ENCODE measurements at places on chromosomes 11 and 22.
A peak's percentile ranks its signal among the peaks of the same experiment; 100 is the strongest.

DNA sequence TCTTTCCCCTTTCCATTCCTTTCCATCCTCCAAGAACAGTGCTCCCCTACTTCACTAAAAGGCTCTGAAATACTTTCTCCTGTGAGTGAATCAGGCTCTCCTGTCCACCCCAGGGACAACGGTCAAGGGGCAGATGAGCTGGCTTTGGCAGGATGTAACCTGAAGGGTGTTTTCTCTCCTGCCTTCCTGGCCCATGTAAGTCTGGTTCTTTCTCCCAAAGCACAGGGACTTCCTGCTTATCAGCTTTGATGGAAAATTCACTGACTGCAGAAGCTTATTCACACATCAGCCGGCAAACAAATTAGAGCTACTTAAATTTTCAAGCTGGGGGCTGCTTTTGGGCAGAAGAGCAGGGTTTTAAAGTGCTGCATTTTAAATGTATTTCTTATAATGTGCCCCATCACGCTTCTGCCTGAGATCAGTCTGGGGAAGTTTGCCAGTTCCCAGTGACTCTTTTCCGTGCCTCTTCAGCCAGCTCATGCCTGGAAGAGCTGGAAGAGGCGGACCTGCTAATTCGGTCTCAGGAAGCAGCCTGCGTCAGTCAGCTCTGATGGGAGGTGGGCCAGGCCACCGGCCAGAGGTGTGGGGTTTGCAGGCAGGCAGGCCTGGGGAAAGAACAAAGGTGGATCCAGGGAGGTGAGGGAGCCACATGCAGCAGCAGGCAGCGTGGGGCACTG, 140.4 kb upstream of the TBCEL start:
- DNase-seq, result no peak

GRCh38 chr11:134125507-134125906, 56.6 kb downstream of the JAM3 start:
- no peak for DNase-seq

DNA sequence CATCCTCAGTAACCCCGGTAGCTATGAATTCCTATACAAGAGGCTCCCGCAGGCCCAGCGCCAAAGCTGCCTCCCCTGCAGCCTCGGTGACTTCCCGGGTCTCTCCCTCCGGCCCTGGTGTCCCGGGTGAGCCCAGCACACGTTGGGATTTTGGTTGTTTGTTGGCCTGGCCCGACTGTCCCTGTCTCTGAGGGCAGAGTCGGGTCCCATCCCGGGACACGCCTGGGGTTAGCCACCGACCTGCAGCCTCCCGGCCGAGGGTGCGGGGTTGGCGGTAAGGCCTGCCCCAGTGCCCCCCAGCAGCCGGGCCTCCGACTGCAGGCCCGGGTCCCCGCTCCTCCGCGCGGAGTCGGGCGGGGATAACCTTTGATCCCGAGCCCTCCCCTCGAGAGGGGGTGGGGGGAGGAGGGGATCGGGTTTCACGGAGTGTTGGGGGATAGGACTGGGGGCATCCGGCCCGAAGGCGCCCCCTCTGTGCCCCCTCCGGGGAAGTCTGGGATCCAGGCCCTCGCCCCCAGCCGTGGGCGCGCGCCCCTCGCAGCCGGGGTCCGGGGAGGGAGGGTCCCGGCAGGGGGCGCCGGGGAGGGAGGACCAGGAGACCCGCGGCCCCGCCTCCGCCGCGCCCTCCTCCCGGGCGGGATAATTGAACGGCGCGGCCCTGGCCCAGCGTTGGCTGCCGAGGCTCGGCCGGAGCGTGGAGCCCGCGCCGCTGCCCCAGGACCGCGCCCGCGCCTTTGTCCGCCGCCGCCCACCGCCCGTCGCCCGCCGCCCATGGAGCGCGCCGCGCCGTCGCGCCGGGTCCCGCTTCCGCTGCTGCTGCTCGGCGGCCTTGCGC, at the start of gene FBLN1:
TSS of gene FBLN1 (plus strand) at position 669 of the 835 bp plus-strand sequence. CDS start at position 772, 103 bp downstream.
- DNase-seq, result no peak

DNA sequence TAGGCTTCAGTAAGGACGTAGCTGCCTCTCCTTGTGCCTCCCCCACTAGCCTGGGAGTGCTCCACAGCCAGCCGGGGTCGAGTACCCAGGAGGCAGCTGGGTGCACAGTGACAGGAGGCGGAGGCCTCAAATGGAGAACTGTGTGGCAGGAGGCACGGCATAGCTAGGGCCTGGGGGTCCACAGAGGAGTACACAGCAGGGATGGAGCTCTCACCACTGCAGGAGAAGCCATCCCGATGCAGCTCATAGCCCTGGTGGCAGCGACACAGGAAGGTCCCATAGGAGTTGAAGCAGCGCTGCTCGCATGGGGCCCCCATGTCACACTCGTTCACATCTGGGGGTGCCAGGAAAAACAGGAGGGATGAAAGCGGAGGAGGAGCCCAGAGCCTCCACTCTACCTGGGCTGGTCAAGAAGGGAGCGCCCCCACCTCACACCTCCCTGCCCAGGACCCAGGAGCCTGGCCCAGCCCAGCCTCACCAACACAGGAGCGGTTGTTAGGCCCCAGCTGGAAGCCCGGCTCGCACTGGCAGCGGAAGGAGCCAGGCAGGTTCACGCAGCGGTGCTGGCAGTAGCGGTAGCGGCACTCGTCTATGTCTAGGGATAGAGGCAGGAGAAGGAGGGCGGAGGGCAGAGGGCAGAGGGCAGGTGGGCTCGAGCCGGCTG, 2.8 kb downstream of the EFEMP2 start:
- DNase-seq, result no peak

GRCh38 chr11:66659763-66660162, 17.9 kb downstream of the RBM4B start:
- DNase-seq, result peak; percentile 90

GRCh38 chr22:19174106-19175025, 4.2 kb downstream of the SLC25A1 start:
- no peak for DNase-seq

Measured in OCI-M1 (cell line).